ENCODE measurements at places on chromosomes 5 and 9.

DNA sequence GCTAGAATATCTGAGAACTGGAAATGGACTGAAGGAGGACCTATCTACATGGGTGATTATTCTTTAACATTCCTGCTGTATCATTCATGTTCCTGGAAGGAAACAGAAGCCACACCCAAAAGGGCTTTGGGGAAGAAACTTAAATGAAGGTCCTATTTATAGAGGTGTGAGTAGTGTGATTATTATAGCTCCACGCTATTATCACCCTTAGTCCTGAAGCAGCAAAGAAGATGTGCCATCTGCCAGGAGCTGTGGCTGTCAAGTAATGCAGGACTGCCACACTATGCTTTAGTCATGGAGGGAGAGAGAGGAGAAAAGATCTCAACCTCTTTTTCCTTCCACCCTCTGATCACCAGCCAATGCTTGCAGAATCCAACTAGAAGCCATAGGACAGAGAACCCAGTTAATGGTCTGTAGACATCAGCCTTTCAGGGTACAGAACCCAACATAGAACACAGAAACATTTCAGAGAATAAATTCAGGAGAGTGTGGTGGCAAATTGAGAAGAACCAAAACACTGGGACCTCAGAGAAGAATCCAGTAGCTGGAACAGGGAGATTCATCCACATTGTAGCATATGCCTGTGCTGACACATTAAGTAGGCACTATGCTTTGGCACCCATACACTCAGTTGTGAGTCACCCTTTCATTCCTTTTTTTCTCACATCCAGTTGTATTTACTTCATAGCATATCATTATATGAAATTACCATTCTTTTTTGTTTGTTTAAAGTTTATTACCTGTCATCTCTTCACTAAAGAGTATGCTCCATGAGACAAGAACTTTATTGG, 21.0 kb upstream of the RNF180 start:
- DNase-seq, result no peak

- no peak for DNase-seq
Measured at GRCh38 chr5:42656651-42657015, 100.0 kb upstream of the CCDC152 start.

DNA sequence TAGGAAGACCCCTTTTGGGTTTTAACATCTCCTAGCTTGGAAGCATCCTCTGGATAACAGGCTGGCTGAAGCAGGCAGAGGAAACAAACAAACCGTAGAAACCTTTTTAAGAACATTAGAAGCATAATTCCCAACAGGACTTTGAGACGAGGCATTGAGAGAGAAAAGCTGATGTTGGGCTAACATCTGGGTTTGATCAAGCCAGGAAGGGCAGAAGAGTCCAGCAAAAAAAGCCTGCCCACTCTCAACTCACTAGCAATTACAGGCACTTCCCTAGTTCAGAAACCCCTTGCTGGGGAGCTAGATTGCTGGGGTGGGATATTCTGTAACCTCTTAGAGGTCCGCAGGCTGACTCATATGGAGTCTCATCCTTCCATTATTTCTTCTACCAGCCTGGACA, 75.4 kb upstream of the CTNNA1 start:
- DNase-seq, result no peak

DNA sequence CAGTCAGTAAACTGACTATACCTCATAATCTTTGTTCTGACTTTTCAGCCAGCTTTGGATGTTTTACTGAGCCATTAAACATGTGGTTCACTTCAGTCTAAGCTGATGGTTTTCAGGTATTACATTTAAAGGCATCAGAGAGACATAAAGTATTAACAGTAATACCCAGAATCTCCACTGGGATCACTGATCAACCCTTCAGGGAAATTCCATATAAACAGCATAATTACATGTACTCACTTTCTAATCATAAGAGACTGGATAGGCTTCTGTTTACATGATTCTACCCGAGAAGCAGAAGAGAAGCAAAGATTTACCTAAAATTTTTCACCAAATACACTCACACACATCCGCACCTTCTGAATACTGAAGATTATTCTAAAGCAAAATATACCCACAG, 186.7 kb upstream of the FREM1 start:
- DNase-seq, result no peak

DNA sequence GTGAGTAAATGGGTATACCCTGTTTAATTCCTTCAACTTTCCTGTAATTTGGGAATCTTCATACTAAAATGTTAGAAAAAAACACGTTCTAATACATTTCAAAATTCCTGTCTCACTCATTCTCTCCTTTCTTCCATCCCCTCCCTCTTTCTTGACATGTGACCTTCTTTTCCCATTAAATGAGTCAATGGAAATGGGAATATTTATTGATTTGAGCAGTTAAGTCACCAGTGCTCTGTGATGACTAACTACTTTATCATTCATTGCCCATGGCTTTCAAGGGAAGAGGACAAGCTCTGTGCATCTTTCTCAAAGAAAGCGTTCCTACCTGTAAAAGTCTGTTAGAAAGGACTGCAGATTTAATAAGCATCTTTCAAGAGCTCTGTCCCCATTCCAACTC, 144.4 kb upstream of the MAP3K1 start:
- DNase-seq, result no peak

GRCh38 chr5:77222722-77223121, 12.2 kb downstream of the PDE8B start:
- no peak for DNase-seq

DNA sequence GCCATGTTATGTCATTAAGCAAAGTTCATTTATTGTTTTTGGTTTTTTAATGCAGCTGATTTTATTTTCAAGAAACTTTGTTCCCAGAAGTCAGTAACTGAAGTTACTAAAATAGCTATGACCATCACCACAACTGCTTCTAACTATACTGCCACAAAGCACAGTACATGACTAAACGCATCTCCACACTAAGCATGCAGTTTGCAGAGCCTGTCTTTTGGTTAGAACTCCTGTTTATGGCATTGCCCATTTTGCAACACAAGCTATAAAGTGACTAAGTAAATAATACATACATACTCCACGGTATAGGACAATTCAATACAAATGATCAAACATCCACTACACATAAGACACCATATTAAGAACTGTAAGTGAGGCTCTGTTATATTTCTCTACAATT, 109.7 kb downstream of the MLLT3 start:
- DNase-seq, result no peak

- DNase-seq, result no peak
Measured at GRCh38 chr5:18984559-18985080, 1003.4 kb downstream of the CDH18 start.

DNA sequence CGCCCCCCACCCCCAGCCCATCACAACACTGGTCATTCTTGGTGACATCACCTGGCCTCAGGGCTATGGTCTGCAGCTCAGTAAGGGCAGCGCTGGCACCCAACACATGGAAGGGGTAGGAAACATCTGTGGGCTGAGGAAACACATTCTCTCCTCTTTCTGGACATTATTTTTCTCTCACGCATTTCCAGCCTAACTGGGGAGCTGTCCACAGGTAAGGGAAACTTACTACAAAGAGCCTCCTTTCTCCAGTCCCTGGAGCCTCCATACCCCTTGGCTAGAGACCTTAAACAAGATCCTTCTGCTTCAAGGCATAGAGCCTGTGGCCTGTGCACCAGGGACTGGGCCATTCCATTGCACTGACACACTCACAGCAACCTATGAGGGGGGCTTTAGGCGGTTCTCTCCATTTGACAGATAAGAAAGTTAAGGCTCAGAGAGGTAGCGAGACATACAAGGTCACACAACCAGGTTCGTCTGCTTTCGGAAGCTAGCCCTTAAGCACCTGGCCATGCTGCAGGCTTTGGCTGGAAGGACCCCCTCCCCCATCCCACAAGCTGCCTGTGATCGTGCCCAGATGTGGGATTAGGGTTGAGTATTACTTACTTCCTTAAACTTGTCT, 40.7 kb downstream of the CXXC5 start:
- no peak for DNase-seq

DNA sequence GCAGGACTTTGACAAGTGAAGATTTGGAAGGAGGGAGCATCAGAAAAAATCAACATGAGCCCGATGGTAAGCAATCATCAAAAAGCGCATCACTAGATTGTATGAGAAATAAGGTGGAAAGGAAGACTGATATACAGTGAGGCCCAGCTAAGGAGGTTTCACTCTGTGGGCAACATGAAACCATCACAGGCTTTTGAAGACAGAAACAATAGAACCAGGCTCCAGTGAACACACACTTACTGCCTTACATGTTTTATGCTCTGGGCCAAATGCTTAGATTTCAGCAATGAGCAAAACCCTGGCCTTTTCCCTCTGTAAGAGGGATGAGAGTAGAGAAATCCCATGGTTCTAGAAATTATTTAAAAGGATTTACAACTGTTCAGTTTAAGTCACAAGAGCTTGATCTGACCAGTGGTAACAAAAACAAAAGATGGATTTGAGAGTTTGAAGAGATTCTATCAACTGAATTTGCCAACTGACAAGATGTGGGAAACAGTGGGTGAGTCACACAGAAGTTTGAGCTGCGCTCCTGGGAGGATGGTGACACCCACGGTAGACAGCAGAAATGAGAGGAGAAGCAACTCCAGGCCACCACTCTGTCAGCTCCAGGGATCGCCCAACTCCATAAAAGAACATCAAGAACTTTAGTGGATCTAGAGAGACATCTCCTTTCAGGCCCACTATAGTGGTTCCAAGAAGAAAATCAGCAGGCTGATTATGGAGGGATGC, 261.8 kb downstream of the MCTP1 start:
- no peak for DNase-seq

DNA sequence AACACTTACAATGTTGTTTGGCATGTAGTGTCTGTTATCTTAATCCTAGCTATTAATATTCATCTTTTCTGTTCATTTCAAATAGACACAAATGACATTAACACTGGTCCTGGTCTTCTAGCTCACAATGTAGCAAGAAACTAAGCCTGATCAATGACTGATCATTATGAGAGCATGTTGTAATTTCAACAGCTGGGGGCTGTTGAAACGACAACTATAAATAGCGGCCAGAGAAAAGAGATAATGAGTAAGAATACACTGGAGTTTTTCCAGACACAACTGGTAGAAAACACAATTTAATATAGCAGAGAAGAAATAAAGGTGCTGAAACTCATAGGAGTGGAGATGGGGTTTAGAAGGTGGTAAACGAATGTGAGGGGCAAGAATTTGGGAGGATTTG, 89.2 kb downstream of the HTR4 start:
- DNase-seq, result no peak

DNA sequence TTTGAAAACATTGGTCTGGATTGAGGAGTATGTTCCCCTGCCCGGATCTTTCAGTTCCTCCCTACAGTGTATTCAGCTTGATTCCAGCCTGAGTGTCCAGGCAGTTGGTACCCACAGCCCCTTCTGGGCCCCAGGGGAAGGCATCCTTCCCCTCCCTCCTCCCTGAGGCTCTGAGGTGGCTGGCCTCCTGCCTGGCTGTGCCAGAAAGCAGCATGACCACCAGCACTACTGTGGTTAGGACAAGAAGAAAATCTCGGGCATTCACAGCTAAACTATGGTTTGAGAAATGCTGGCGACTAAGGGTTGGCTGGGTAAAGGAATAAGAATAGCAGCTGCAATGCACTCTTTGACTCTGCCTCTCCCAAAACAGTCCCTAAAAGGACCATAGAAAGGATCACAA, 84.6 kb upstream of the LIFR start:
- no peak for DNase-seq

- no peak for DNase-seq
Measured at GRCh38 chr5:27911216-27911615, 872.8 kb upstream of the CDH9 start.

GRCh38 chr9:16673171-16673570, 197.3 kb downstream of the BNC2 start:
- no peak for DNase-seq

- no peak for DNase-seq
Measured at GRCh38 chr9:109164042-109164441, 3.0 kb downstream of the FRRS1L start.

DNA sequence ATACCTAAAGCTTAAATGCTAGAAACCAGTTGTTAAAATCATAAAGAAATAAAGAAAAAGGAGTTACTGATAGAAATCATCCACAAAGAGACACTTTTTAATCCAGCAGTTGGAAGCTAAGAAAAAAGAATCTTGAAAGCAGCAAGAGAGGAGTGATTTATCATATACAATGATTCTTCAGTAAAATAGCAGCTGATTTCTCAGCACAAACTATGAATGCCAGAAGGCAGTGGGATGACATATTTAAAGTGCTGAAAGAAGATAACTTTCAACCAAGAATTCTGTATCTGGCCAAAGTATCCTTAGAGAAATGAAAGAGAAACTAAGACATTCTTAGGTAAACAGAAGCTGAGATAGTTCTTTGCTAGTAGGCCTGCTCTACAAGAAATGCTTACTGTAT, 366.0 kb downstream of the HTR1A start:
- DNase-seq, result no peak

DNA sequence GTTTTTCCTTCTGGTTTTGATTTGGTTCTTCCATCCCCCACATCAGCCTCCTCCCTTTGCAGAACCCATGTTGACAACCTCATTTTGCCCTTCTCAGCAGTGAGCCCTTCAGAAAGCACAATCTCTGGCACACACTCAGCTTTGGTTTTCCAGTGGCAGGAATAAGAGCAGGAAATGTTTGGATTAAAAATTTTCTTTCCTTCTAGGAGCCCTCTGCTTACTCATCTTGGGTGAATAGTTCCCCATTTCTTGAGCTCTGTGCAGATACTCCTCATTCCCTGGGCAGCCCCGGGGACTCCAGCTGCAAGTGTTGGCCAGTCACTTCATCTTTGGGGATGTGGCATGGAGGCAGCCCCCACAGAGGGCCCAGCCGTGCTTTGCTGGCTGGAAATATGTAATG, 170.5 kb downstream of the NR3C1 start:
- DNase-seq, result no peak

DNA sequence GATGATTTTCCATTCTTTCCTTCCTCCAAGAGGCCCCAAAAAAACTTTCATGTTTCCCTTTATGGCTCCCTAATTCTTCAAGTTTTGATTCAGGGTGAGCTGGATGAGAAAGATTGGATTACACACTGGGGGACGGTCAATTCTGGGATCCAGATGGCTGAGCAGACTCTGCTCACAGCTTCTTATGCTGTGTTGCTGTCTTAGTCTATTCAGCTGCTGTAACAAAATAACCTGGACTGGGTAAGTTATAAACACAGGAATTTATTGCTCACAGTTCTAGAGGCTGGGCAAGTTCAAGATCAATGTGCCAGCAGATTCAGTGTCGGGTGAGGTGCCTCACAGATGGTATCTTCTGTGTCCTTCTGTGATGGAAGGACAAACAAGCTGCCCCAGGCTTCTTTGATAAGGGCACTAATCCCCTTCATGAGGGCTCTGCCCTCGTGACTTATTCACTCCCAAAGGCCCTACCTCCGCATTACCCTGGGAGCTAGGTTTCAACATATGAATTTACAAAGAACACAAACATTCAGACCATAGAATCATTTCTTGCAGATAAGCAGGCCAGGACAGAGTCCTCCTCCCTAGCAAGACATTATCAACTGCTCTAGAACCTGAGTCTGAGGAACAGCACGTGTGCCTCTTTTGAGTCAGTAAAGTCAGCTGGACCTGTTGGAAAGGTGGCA, 23.1 kb upstream of the SMAD5 start:
- DNase-seq, result no peak

DNA sequence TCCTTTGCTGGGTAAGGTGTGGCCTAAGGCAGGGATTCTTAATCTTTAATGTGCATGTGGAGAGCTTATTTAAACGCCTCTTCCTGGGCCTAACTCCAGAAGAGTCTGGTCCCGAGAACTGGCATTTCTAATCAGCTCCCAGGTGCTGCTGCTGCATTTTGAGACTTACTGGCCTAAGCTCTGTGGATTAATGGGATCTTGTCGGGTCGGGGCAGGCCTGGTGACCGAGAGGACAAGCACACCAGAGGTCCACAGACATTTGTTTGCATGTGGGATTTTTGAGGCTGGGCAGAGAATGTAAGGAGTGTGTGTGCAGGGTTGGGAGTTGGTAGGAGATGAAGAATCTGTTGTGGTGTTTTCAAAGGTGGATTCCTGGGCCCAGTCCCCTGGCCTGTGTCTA, 95.0 kb upstream of the DAP start:
- DNase-seq, result no peak
